ENCODE measurements at places on chromosomes 3 and 15. TPM values are rescaled to one million over a fixed set of nuclear protein-coding genes. Genes with fewer than 3 reads are reported as not detected.

The KLHL6 gene
- not detected for polyA plus RNA-seq

The TRH gene
- not detected for polyA plus RNA-seq

The PDIA5 gene
- polyA plus RNA-seq = 42.0 TPM

The PROK2 gene
- polyA plus RNA-seq = not detected

The TJP1 gene
- polyA plus RNA-seq = 41.9 TPM

The SAMD7 gene
- polyA plus RNA-seq = not detected

The PLD1 gene
- polyA plus RNA-seq = 2.6 TPM

The THRB gene
- polyA plus RNA-seq = not detected

The PHLDB2 gene
- polyA plus RNA-seq = 8.0 TPM

The SOX14 gene
- polyA plus RNA-seq = not detected

The SHF gene
- polyA plus RNA-seq = 3.8 TPM

The AAGAB gene
- polyA plus RNA-seq = 26.1 TPM

The ITIH1 gene
- not detected for polyA plus RNA-seq

The PRR23E gene
- not detected for polyA plus RNA-seq

The GOLGA6L4 gene
- 2.1 TPM for polyA plus RNA-seq

The TMEM45A gene
- polyA plus RNA-seq = 21.7 TPM

The GUCA1C gene
- polyA plus RNA-seq = not detected

The CNTN6 gene
- polyA plus RNA-seq = not detected

The C3orf85 gene
- not detected for polyA plus RNA-seq

All from IMR-90 (cell line).